Stimulated activated naive CD4-positive, alpha-beta T cell treated with Interleukin-2 at 50 U/mL for 16 hours (primary cell): ENCODE measurements at places on chromosomes 2 and 18.

DNA sequence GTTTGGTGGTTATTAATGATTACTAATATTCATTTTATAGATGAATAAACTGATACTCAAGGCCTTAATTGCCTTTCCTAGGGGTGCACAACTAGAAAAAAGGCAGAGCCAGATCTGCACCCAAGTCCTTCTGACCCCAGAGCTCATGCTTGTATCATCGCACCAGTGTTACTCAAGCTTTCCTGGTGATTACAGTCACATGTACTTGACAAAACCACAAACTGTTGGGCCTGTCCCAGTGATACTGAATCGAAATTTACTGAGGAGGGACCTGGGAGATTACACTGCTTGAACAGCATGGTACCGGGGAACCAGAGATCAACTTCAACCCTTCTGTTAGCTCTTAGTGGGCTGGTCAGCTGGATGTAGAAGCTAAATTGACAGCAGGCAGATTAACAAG is 33.7 kb downstream of the FASTKD2 start:
- DNase-seq = no peak

DNA sequence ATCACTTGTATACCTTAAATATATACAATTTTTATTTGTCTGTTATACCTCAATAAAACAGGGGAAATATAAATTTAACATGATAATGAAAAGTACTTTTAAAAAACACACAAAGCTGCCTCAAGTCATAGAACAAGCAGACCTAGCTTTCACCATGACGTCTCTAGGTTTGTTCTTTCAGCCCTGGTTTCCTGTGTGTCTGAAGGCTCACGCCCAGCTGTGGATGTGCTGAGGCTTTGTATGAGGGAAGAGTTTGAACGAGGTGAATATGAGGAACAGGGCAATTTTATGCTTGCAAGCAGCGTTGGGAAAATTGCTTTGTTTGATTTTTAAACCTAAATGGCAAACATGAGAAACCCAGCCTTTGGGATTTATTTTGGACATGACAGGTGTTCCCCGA is 15.3 kb downstream of the SH3RF3 start:
- DNase-seq = no peak

DNA sequence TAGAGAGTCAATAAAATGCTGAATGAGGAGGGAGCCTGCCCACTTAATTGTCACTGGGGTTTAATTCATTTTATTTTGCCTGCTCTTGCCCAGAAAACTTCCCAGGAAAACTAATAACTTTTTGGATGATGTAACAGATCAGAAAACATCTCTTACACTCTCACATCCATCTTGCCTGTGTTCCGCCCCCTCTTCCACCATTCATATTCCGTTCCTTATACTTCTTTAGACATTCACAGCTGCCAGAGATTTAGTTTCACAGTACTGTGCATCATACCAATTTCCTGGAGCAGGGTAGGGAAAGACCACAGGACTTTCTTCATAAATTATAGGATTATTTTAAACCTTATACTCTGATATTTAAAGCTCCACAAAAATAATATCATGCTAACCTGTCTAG is 776.1 kb upstream of the SOX11 start:
- DNase-seq = no peak

- DNase-seq = peak; percentile 88
These were observed 47.0 kb downstream of the SERTAD2 start for GRCh38 chr2:64606479-64607363.

GRCh38 chr2:45889620-45890370 is 238.3 kb downstream of the PRKCE start:
- DNase-seq = no peak

DNA sequence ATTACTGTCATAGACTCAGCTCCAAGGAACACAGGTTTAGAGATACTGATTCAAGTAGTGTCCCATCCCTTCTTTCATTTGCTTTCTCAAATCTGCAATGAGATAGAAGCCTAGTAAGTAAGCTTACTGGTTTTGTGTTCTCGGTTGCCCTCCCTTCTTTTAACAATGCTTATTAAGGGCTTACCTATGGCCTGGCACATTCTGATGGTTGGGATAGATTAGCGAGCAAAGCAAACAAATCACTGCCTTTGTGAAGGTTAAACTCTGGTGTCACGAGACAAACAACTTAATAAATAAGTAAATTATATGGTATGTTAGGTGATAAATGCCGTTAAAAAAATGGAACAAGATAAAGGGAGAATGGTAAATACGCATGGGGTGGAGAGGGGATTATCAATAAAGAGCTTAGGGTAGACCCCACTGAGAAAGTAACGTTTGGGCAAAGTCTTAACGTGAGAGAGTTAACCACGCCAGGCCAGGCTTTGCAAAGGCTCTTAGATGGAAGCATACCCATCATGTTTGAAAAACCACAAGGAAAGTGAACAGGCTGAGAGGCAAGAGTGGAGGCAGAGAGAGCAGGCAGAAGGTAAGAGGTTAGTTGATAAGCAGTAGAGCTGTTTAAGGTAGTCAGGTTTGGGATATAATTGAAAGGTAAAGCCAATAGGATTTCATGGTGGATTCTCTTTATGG is 31.0 kb downstream of the EIF2AK3 start:
- no peak for DNase-seq

DNA sequence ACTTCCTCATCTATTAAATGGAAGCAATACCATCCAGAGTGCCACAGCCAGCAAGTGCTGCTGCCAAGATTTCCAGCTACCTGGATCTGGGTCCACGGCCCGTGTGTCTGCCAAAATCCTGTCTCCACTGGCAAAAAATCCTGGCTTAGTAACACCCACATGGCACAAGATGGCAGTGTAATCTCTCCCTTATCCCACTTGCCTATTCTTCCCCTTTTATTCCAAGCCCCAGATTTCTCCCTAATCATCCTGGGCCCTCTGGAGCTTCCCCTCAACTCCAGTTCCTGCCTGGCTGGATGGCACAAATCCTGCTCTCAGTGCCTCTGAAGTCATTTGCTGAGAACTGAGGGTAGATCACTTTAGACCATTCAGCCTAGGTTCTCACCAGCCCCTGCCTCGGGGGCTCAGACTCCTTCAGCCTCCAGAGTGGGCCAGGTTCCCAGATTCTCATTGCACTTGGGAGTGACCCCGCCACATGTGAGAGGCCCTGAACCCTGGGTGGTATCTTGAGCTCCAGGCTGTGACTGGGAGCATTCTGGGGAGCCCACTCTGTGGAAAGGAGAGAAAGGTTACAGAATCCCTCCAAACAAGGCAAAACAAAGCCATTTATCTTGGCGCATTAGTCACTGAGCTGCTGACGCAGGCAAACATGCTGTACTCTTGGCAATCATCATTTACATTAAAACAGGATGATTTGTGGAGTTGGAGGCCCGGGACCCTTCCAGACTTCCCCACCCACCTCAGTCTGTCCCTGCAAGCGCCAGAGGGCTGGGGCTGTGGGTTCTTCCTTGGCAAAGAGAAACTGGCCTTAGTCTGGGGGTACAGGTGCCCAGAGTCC is 325.8 kb downstream of the DYSF start:
- no peak for DNase-seq

DNA sequence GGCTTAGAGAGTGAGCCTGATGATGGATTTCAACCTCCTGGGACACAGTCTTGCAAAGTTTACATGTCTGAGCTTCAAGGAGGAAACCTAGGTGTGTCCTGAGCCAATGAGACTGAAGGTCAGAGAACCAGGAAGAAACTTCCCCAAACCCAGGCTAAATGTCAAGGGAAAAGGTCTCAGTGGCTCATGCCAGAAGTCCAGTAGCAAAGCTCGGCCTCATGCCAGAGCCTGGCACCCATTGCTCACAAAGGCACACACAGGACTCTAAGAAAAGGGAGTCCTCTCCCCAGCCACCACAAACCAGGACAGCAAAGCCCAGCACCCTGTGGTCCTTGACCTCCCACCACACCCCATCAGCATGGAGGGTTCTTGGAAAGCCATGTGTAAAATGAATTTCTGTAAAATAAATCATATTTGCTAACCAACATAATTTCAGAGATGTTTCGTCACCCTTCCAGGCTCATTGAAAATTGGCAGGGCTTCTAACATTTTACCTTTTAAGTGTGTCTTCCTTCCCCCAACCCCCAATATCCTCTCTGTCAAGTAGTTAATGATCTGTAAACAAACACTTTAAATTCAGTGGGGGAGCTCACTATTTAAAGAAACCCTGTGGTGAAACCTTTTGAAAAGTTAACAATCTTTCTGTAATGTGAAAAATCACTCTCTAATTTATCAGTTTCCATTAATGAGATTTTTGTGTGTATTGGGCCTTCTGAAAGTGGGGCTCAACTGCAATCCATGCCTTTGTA is 77.1 kb downstream of the BCL11A start:
- no peak for DNase-seq

DNA sequence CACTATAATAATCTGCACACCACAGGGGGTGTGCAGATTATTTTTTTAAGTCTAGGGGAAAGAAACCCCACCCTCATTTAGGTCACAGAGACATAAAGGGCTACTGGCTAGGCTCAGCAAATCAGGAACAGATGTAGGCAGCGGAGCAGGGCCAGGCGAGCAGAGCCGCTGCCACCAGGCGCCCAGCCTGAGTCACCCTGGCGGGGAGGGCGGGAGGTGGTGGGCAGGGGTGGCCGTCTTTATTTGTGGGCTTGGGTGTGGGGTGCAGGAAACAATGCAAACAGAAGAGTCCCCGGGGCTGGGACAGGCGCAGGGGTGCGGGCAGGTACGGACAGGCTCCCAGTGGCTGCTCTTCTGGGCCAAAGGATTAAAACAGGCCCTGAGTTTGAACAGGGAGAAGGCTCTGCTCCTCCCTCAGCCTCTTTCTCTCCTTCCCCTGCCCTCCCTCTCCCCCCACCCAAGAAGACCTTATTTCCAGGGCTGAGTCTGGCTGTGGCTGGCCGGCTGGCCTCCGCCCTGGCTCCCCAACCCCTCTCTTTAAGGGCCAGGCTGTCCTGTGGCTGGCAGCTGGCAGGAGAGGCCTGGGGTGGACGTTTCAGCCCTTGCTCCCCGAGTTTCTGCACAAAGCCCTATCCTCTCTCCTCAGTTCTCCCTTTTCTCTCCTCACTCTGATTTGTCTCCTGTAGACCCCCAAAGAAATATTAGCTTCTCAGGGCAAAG is 142.9 kb upstream of the SMAD2 start:
- no peak for DNase-seq

- DNase-seq = no peak
These were observed 268.2 kb upstream of the TCF4 start for GRCh38 chr18:55856229-55856628.

DNA sequence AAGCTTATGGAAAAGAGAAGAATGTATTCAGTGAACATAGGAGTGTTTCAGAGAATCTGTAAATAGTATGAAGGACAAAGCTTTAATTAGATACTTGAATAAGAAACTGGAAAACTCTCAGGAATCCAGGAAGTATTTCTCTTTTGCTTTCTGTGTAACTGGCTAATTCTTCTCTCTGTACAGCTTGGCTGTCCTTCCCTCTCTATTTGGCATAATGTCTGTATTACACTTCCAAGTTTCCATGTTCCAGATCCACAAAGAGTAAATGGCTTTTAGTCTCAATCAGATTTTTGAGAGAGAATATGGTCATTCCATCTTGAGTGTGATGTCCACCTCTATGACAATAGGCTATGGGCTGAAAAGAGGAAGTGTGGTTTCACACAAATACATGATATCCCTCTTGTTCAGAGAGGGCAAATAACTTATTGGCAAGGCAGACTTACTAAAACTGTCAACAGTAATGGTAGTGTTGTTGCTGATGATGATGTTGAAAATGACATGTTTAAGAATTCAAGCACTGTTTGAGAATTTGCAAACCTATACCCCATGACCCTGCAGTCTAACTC is 129.2 kb upstream of the ERBB4 start:
- DNase-seq = no peak

DNA sequence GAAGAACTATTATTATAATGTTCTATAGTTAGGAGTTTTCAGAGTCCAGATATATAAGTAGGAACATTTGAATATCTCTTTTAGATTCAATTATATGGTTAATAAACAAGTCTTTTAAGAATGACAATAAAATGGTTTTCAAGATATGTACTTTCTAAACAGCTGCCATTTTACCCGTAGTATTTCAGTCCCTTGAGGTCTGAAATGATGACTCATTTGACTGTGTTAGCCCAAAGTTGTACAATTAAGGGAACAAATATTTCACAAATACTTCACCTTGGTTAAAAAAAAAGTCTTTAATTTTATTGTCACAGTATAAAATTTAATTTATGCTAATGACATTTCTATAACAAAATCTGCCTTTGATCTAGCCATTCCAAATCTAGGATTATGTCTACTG is 91.6 kb upstream of the TANK start:
- no peak for DNase-seq

- no peak for DNase-seq
These were observed 203.5 kb upstream of the TMEFF2 start for GRCh38 chr2:192398236-192398635.

- DNase-seq = no peak
These were observed 40.3 kb downstream of the CYP27C1 start for GRCh38 chr2:127179766-127180165.

- DNase-seq = no peak
These were observed 1152.8 kb upstream of the CELF4 start for GRCh38 chr18:38718365-38718901.

- no peak for DNase-seq
These were observed 187.9 kb downstream of the BCL11A start for GRCh38 chr2:60365556-60365955.

DNA sequence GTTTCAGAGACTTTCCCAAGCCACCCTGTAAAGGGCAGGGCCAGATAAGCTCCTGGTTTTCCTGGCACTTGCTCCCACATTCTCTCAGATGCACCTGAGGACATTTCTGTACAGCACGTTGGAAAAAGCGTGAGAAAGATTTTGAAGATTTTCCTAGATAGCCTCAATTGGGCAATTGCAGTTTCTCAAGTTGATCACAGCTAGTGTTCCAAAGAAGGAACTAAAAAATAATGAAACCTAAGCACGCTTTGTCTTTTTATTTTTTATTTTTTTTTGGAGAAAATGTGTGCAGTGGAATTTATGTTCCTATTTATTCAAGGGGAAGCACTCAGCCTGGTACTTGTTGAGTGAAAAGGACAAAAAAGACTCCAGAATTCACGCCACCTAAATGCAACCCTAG is 429.1 kb downstream of the RNF144A start:
- no peak for DNase-seq

- DNase-seq = no peak
These were observed 30.2 kb downstream of the GLI2 start for GRCh38 chr2:120765678-120766469.

DNA sequence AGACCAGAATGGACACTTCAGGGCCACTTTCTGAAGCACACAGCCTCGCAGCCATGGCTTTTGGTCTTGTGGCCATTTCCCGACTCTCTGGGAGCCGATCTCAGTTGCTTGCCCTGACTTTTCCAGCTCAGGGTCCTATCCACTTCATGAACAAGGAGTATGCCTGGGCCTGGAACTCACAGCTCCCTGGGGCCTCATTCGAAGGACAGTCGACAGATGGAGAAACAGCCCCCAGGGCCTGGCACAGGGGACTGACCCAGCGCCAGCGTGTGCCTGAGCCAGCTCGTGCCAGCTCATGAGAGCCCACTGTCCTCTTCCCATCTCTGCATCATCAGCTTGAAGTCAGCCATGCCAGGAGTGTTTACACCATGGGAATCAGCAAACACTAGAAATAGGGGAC is 134.6 kb upstream of the GPC1 start:
- no peak for DNase-seq

- DNase-seq = no peak
These were observed 2012.5 kb upstream of the LRRTM1 start for GRCh38 chr2:82317012-82317411.

GRCh38 chr2:27587025-27587424 is 4.2 kb downstream of the ZNF512 start:
- peak; percentile 1 for DNase-seq
